Lung (tissue), 17 donors: ENCODE measurements at places on chromosomes 12 and 14. TPM values are rescaled to one million over a fixed set of nuclear protein-coding genes. Genes with fewer than 3 reads are reported as not detected.

GRCh38 chr12:51187370-51187987 lies 14.5 kb upstream of the TFCP2 start:
- peaks cover 23% of the 10 kb centered on the region for H3K36me3 ChIP-seq
- no peak overlapping the region for H3K4me3 ChIP-seq
- no peak for DNase-seq
- H3K4me1 ChIP-seq: no peaks in the 10 kb centered on the region
- H3K27ac ChIP-seq: no peak overlapping the region
- no peaks in the 10 kb centered on the region for H3K27me3 ChIP-seq

- no peak overlapping the region for H3K27ac ChIP-seq
- DNase-seq: peak; percentile 75
- peaks cover 13% of the 10 kb centered on the region for H3K36me3 ChIP-seq
Measured at GRCh38 chr12:55797068-55797467, 20.5 kb downstream of the SARNP start.

- no peaks in the 10 kb centered on the region for H3K4me1 ChIP-seq
- H3K27me3 ChIP-seq: no peaks in the 10 kb centered on the region
- H3K27ac ChIP-seq: no peak overlapping the region
- peaks cover 12% of the 10 kb centered on the region for H3K36me3 ChIP-seq
- DNase-seq: peak; percentile 48
- H3K4me3 ChIP-seq: no peak overlapping the region
Measured at GRCh38 chr14:92153581-92153980, 31.8 kb downstream of the CPSF2 start.

The PLA2G1B gene
- polyA plus RNA-seq: 24.4 TPM

The PIP4K2C gene
- polyA plus RNA-seq: 13.7 TPM

- H3K27me3 ChIP-seq: no peaks in the 10 kb centered on the region
- H3K4me1 ChIP-seq: no peaks in the 10 kb centered on the region
- no peak overlapping the region for H3K4me3 ChIP-seq
- H3K36me3 ChIP-seq: no peaks in the 10 kb centered on the region
Measured at GRCh38 chr12:64801381-64801780, 23.1 kb upstream of the TBC1D30 start.

- H3K4me3 ChIP-seq: no peak overlapping the region
- H3K36me3 ChIP-seq: no peaks in the 10 kb centered on the region
- H3K4me1 ChIP-seq: no peaks in the 10 kb centered on the region
- peaks cover 3% of the 10 kb centered on the region for H3K27me3 ChIP-seq
Measured at GRCh38 chr14:92902726-92903125, 20.2 kb upstream of the CHGA start.

The ACOT2 gene
- 39.6 TPM for polyA plus RNA-seq

GRCh38 chr14:24576182-24576581 lies at the start of gene CTSG:
Gene CTSG, minus strand, starts transcription at chr14:24576250. Its CDS starts 27 bp downstream, at chr14:24576223.
- H3K4me1 ChIP-seq: no peaks in the 10 kb centered on the region
- no peak within 1 kb of the TSS for H3K27ac ChIP-seq
- no peak for DNase-seq
- H3K4me3 ChIP-seq: no peak within 1 kb of the TSS

The PLEKHD1 gene
- polyA plus RNA-seq: 0.33 TPM

GRCh38 chr12:10941916-10942607 lies 3.0 kb upstream of the TAS2R14 start:
- H3K4me1 ChIP-seq: peaks cover 2% of the 10 kb centered on the region
- no peaks in the 10 kb centered on the region for H3K36me3 ChIP-seq
- no peak overlapping the region for H3K27ac ChIP-seq

DNA sequence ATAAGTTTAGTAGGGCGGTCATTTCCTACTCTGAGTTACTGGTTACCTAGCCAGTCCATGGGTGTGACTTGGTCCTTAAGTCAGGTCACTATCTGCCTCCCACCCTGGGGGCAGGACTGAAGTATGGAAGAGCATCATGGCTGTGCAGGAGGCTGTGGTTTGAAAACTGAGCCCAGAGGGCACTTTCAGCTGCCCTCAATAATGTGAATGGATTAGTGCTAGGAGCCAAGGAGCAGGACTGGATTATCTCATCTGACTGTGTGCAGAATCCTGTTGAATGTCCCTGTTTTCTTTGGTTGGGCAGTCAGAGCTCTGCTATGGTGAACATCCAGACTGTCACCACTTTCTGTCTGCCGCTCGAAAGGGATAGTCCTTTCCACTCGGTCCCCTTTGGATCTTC lies 1.6 kb downstream of the ATXN7L3B start:
- no peaks in the 10 kb centered on the region for H3K27me3 ChIP-seq
- peaks cover 35% of the 10 kb centered on the region for H3K4me1 ChIP-seq
- H3K27ac ChIP-seq: peak overlapping the region; percentile 60
- H3K36me3 ChIP-seq: peaks cover 8% of the 10 kb centered on the region
- no peak for DNase-seq
- no peak overlapping the region for H3K4me3 ChIP-seq

DNA sequence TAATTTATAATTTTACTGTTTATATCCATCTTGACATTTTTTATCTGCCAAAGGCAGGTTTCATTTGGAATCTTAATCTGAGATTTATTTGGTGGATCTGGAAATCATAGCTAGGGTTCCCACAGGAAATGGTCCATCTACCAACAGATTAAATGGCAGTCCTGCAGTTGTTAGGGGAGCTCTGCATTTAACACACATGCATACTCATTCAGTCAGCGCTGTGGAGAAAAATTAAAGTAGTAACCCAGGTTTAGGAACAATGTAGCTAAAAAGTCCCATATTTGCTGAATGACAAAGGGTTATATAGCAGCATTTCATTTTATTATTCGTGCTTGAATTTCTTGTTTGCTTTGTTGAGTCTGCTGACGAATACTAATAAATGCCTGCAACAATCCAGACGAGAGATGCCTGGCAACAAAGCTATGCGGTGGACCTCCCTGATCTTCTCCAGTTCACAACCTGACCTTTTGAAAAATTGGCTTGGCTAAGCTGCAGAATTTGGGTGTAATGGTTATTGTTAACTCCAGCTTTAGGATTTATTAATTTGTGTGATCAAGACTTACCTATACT lies 59.8 kb downstream of the MIPOL1 start:
- H3K27me3 ChIP-seq: no peaks in the 10 kb centered on the region
- H3K27ac ChIP-seq: no peak overlapping the region
- H3K36me3 ChIP-seq: no peaks in the 10 kb centered on the region
- H3K4me1 ChIP-seq: no peaks in the 10 kb centered on the region
- DNase-seq: no peak

- no peak for DNase-seq
- no peaks in the 10 kb centered on the region for H3K4me1 ChIP-seq
- no peaks in the 10 kb centered on the region for H3K27me3 ChIP-seq
- no peaks in the 10 kb centered on the region for H3K36me3 ChIP-seq
- no peak overlapping the region for H3K4me3 ChIP-seq
Measured at GRCh38 chr12:65685514-65685913, 138.8 kb upstream of the HMGA2 start.

The VEZT gene
- 28.6 TPM for polyA plus RNA-seq

DNA sequence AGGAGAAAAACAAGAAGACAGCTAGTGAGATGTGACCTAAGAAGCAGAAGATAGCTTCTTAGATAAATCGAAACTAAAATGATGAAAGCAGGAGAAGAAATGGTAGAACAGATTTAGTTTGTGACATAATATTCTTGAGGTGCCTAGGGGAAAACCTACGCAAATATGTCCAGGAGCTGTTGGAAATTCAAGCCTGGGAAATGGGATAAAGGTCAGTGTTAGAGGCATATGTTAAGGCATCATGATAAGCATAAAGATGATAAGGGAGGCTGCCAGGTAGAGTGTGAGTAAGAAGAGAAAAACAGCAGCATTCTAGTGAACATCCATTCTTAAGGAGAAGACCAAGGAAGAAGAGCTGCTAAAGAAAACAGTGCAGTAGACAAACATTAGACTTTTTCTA lies 109.6 kb upstream of the LGR5 start:
- H3K27me3 ChIP-seq: no peaks in the 10 kb centered on the region
- H3K4me3 ChIP-seq: no peak overlapping the region
- no peaks in the 10 kb centered on the region for H3K36me3 ChIP-seq
- H3K27ac ChIP-seq: no peak overlapping the region
- no peak for DNase-seq

DNA sequence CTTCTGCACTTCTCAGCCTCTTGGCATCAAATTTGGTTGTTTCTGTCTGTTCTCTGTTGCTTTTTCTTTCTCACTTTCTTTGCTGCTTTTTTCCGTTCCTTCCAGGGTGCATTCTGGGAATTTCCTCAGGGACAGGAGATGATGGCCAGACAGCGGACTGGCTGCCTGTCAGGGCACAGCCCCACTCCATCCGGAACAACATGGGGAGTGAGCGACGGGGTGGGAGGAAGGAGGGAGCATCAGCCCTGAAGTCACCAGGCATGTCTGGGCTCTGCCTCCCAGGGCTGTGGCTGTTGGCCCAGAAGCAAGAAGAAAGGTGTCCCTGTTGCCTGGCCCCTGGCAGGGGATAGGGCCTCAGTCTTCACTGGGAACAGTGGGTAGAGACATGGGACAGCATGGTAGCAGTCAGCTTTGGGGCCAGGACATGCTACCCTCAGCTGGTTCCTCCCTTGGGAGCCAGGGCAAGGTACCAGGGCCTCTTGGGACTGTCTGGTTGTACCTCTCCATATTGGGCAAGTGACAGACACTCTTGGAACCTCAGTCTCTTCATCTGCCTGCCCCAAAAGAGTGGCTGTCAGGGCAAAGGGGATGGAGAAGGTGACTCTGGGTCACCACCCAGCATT lies 8.6 kb downstream of the PGF start:
- no peak for DNase-seq
- H3K4me3 ChIP-seq: no peak overlapping the region
- H3K27ac ChIP-seq: no peak overlapping the region
- peaks cover 2% of the 10 kb centered on the region for H3K36me3 ChIP-seq
- H3K4me1 ChIP-seq: no peaks in the 10 kb centered on the region

DNA sequence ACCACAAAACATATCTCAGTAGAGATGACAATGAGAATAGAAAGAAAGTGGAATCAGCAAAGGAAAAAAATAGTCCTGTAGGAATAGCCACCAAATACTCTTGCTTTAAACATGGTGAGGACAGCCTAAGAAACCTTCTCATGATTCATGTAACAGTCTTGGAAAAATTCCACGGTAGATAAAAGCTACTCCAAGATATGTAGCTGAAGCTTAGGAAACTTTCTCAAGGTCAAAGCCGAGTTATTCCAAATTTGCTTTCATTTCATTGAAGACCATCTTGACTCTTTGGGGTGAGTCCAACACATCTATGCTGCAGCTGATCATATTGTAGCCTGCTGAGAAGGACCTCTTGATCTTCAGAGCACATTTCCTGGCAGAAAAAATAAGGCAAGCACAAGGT lies 157.6 kb downstream of the PAH start:
- DNase-seq: no peak
- H3K4me3 ChIP-seq: no peak overlapping the region
- peaks cover 2% of the 10 kb centered on the region for H3K4me1 ChIP-seq
- H3K27ac ChIP-seq: no peak overlapping the region
- no peaks in the 10 kb centered on the region for H3K27me3 ChIP-seq

DNA sequence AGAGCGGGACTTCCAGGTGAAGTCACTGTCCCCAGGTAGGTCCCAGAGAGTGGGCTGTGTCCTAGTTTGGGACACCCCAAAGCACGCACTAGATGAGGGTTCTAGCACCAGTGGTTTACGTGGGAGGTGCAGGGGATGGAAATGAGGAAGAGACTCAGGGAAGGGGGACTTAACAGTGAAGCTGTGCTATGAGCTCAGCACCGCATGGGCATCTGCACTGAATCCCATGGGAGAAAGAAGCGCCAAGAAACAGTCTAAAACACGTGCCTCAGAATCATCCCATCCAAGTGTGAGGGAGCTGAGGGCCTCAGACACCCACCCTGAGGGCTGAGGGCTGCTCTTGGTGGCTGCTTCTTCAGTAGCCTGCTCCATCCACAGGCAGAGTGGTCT lies 71.5 kb upstream of the ZFP36L1 start:
- no peak overlapping the region for H3K4me3 ChIP-seq
- H3K27me3 ChIP-seq: no peaks in the 10 kb centered on the region
- H3K36me3 ChIP-seq: no peaks in the 10 kb centered on the region
- DNase-seq: no peak
